Calu3 (cell line): ENCODE measurements at places on chromosomes 4 and X. TPM values are rescaled to one million over a fixed set of nuclear protein-coding genes. Genes with fewer than 3 reads are reported as not detected.

Gene GPRASP1
- 3.6 and 3.9 TPM in 2 replicates for total RNA-seq

Gene SPATA4
- total RNA-seq, result not detected in 2 replicates

Gene CYBB
- total RNA-seq, result 1.8 and 2.1 TPM in 2 replicates

Gene XG
- not detected in 2 replicates for total RNA-seq
